ENCODE measurements at places on chromosomes 3 and 15.

DNA sequence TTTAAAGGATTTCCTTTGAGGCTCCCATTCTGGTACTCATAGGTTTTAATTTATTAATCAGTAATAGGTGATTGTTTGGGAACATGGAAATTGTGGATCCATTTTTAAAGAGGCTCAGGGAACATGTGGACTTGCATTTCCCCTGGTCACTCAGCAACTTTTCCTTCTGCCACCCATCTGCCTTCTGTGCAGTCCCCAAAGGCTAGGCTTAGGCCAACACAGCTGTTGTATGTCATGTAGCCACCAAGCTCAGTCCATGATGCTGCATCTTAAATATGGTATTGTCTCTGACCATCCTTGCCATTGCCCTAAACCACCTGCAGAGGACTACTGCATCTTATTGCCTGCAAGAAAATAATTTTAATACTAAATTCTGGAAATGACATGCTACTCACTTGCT lies 416.7 kb upstream of the SEMA6D start:
- no peak for DNase-seq

GRCh38 chr3:80767604-80768003 lies 993.8 kb downstream of the GBE1 start:
- peak; percentile 16 for DNase-seq

- no peak for DNase-seq
Observed at GRCh38 chr3:126397610-126398422, 3.1 kb downstream of the CFAP100 start.

- DNase-seq: no peak
Observed at GRCh38 chr3:2540115-2540514, 441.4 kb downstream of the CNTN4 start.

- DNase-seq: no peak
Observed at GRCh38 chr15:38518084-38518483, 46.5 kb downstream of the RASGRP1 start.

DNA sequence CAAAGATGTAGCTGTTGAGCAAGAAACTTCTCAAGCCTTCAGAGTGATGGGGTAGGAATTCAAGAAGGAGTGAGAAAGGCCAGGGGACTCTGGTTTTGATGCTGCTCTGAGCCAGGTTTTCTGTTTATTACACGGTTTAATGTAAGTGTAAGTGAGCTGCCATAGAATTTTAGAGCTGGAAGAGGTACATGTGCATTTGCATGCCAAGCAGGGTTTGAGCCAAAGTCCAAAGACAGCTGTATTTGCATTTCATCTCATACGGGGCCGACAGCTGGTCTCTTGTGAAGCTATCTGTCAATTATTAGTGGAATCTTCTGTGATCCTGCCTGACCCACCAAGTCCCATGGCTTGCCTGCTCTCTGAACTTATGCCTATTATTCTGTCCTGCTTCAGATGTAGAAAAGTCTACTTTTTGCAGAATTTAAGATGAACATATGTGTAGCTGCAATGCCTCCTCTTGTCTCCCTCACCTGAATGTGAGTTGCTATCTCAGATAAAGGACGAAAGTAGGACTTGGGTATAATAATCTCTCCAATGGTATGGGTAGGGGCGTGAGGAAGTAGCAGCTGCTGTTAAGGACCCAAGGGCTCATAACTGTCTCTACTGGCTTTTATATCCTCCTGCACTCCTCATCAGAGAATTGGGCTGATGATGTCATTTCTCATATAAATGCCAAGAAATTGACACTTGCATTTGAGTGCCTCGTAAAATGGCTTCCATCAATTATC lies 160.0 kb downstream of the SQOR start:
- no peak for DNase-seq

- DNase-seq: no peak
Observed at GRCh38 chr3:13137941-13138832, 65.0 kb upstream of the IQSEC1 start.

DNA sequence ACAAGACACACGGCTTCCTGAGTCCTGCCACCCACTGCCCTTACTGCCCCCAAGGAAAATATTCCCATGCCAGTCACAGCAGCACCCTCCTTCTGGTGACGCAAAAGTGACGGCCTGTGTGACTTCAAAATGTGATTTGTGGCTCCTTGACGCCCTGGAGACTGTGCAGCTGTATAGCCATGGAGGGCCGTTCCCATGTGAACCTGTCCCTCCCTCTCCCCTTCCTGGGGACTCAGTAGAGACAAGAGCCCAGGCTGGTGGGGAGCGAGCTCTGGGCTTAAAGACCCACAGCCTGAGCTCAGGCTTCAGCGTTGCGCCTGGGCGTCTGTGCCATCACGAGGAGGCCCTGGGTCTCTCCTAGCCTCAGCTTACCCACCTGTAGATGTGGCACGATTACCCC lies 78.2 kb downstream of the TOP2B start:
- no peak for DNase-seq

GRCh38 chr15:34370129-34370528 lies 3.1 kb upstream of the LPCAT4 start:
- DNase-seq: no peak

GRCh38 chr3:155244216-155244615 lies 49.3 kb downstream of the STRIT1 start:
- DNase-seq: no peak

DNA sequence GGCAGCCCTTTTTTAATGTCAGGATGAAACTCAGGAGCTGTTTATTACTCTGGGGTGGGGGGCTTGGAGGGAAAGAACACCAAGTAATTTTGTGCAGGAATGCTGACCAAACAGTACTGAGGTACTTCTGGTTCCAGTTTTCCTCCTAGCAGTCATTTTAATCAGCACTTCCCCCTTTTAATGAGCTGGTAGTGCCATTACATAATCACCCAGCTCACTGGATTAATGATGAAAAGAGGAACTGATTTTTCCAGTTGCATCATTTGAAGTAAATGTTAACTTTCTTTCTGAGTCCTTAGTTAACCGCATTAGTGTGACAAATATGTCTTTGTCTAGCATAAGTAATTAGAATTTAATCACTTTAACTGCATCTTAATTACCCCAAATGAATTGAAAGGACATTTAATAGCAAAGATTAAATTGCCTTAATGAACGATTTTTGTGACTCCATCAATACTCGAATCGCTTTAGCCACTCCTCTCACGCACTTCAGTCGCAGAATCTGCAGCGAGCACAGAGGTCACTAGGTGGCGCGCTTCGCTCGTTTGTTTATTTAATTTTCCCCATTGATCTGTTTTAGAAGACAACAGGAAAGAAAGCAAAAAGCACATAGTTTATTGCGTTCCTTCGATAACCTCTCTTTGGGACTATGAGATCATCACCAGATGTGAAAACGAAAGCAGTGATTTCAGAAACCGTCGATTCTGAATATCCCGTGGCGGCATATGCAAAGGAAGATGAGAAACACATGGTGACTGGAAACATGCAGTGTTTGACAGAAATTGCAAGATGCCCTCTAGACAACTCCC lies 9.8 kb downstream of the ONECUT1 start:
- peak; percentile 18 for DNase-seq

DNA sequence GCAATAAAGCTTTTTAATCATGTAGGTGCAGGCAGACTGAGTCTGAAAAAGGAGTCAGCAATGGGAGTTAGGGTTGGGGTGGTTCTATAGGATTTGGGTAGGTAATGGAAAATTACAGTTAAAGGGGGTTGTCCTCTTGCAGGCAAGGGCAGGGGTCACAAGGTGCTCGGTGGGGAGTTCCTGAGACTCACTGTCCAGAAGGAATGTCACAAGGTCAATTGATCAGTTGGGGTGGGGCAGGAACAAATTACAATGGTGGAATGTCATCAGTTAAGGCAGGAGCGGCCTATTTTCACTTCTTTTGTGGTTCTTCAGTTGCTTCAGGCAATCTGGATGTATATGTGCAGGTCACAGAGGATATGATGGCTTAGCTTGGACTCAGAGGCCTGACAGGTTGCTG lies 13.9 kb downstream of the CCR5AS start:
- no peak for DNase-seq

DNA sequence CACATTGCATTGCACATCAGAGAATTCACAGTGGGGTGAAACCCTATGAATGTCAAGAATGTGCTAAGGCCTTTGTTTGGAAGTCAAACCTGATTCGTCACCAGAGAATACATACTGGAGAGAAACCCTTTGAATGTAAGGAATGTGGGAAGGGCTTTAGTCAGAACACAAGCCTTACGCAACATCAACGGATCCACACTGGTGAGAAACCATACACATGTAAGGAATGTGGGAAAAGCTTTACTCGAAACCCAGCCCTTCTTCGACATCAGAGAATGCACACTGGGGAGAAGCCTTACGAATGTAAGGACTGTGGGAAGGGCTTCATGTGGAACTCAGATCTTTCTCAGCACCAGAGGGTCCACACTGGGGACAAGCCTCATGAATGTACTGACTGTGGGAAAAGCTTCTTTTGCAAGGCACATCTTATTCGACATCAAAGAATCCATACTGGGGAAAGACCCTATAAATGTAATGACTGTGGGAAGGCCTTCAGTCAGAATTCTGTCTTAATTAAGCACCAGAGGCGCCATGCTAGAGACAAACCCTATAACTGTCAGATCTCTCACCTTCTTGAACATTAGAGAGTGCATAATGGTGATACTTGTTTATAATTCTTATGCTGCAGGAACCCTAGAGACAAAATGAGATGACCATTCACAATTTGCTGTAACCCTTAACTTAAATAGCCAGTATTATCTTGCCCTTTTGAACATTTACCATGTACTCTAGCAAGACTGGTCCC lies 9.0 kb downstream of the ZNF662 start:
- no peak for DNase-seq

DNA sequence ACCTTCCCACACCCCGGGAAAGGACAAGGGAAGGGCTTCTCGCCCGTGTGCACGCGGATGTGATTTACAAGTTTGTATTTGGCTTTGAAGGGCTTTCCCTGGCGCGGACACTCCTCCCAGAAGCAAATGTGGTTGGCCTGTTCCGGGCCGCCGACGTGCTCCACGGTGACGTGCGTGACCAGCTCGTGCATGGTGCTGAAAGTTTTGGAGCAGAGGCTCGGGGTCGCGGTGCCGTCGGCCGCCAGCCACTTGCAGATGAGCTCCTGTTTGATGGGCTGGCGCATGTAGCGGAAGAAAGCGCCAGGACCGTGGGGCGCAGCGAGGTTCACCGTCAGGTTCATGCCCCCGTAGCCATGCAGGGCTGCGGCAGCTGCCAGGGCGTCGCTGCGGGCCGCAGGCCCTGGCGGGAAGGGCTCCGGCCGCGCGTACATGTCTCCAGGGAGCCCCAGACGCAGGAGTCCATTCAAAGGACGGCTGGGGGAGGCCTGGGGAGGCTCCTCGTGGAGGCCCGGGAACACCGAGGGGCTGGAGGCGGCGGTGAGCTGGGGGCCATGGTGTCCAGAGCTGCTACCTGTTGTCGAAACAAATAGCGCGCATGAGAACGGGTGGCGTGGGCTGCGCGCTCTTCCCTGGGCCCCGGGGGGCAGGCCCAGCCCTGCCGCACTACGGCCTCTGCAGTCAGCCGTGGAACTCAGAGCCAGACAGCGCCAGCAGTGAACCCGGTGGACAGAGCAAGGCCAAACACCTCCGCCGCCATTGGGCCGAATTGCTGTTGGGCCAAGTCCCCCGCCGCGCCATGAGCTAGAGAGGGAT lies 10.2 kb downstream of the ZIC4 start:
- DNase-seq: no peak

DNA sequence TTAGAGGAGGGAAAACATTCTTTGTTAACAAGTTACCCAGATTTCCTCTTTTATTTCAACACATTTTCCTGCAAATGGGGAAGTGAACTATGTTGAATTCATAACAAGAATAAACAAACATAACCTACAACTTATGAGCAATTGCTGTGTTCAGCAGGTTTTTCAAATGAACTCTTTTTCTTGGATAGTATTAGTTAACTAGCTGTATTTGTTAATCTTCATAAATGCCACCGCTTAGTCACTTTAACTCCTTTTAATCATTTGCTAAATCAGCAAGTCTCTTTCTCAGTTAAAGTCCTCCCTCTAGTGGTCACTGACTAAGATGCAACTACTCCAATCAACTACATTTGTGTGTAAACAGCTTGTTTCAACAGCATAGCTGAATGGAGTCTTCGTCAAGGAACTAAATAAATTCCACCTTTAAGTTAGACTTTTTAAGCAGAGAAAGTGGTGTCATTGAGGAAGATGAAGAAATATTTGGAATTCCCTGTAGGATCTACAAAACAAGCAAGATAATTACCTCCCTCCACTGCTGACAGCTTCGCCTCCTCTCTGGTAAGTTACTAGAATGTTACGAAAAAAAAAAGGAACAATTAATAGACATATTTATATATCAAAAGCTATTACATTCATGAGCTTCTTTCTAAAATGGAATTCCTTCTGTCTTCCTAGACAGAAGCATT lies 1122.0 kb downstream of the ROBO1 start:
- DNase-seq: peak; percentile 88

- no peak for DNase-seq
Observed at GRCh38 chr3:45992821-45993221, 2.8 kb downstream of the FYCO1 start.

GRCh38 chr3:126972866-126973265 lies 10.0 kb upstream of the PLXNA1 start:
- no peak for DNase-seq

DNA sequence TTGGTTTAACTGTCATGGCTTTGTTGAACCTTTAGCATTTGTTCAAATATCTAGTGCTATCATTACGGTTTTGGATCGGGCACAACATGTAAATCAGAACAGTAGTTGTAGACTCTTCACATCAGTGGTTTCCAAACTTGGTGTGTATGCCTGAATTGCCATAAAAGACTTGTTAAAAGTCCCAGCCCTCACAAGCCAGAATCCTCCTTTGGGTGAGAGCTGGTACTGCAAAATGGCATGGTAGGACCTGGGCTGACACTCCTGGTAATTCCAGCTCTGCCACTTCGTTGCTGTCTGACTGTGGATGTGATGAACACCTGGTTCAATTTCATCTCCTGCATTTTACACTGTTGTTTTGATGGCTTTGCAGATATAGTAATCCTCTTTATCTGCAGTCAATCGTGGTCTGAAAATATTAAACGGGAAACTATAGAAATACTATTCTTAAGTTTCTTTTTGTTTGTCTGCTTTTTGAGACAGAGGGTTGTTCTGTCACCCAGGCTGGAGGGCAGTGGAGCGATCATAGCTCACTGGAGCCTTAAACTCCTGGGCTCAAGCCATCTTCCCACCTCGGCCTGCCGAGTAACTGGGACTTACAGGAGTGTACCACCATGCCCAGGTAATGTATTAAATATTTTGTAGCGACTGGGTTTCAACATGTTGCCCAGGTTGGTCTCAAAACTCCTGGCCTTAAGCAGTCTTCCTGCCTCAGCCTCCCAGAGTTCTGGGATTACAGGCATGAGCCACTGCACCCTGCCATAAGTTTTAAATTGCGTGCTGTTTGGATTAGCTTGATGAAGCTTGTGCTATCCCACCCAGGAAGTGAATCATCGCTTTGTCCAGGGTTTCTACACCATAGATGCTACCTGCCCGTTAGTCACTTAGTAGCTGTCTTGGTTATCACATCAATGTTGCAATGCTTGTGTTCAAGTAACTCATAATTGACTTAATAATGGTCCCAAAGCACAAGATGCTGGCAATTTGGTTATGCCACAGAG lies 61.6 kb downstream of the RAB7A start:
- no peak for DNase-seq

Measured in glomerular endothelial cell (primary cell).